ENCODE measurements at places on chromosomes 1 and 21.

DNA sequence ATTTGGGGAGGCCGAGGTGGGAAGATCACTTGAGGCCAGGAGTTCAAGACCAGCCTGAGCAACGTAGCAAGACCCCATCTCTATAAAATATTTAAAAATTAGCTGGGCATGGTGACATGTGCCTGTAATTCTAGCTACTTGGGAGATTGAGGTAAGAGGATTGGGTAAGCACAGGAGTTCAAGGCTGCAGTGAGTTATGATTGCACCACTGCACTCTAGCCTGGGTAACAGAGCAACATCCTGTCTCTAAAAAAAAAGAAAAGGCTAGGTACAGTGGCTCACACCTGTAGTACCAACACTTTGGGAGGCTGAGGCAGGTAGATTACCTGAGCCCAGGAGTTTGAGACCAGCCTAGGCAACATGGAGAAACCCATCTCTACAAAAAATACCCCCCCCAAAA, 35.7 kb upstream of the RCC1 start:
- no peak for DNase-seq

DNA sequence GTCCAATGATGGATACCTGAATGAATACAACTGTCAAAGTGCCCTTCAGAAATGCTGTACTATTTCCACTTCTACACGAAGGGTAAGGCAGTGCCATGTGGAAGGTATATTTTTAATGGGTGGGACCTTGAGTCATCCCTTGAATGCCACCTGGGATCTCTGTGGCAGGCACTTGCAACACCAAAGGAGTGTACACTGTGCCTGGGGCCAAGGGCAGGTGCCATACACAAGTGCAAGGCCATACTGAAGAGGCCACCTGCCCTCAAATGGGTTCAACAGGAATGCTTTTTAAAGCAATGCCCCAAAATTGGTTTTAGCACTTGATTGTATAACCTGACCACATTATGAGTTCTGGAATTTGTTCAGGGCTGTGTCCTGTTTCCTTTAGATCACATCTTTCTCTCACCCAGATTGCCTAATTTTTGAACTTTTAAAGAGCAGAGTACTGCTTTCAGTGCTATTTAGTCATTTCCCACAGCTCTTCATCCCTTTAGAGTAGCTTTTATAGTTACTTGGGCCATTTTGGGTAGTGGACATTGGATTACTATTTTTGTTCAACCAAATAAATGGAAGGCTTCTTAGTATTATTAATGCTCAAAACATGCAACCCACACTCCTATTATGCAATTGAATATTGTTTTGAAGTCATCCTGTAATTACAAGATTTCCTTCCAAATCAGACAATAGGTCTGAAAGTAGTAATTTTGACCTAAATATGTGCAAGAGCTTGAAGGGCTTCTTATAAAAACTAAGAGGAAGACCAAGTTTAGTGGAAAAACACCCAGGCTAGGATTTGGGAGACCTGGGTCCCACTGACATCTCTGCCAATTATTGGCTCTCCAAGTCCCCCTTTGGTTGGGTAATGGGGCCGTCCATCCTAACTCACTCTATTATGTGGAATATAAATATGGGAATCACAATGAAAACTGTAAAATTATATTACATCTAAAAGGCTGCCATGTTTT, 57.2 kb downstream of the LEPR start:
- DNase-seq = no peak

- DNase-seq = no peak
Measured at GRCh38 chr1:110673197-110673701, 1.5 kb downstream of the KCNA3 start.

DNA sequence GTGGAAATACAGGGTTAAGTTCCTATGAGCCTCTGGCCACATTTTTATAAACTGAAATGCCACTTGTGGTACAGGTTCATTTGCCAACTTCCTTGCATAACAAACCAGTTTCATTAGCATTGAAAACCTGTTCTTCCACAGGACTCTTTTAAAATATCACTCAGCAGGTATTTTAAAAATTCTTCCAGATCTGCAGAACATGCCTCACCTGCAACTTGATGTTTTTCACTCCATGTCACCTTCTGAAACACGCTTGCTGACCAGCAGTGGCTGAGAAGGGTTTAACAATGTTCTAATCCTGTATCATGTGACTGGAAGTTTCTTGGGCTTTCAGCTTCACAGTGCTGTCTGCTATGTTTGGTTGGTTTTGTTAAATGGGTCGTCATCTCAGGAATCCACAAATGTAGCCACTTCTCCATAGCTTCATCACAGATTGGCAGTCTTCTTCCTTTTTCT, 17.6 kb upstream of the CBR3 start:
- DNase-seq = no peak

Data from stimulated activated CD8-positive, alpha-beta memory T cell treated with anti-CD3 and anti-CD28 coated beads, Interleukin-2, amount 100 ng/mL, for 1 hour (primary cell).